Left kidney (tissue), 8 donors: ENCODE measurements at places on chromosomes 2 and 18. TPM values are rescaled to one million over a fixed set of nuclear protein-coding genes. Genes with fewer than 3 reads are reported as not detected.

- no peak for DNase-seq
Observed at GRCh38 chr18:8777846-8778245, 72.5 kb downstream of the MTCL1 start.

DNA sequence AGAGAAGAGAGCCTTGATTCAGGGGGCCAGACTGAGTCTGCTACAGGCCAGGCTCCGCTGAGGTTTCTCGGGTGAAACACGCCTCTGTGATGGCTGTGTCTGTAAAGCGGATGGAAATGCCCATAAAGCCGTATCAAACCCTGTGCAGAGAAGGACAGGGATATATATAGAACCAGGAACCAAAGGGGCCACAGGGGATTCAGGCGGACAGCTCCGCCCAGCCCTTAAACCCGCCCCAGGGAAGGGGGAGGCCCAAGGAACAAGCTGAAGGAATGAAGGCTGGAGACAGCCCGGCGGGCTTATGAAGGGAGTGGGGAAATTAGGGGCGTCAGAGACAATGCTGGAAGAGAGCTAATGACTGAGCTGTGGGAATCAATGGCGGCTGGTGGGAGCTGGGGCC lies 42.1 kb downstream of the NHEJ1 start:
- DNase-seq = peak; percentile 13

- no peak for DNase-seq
Observed at GRCh38 chr18:6521803-6522418, 107.2 kb upstream of the L3MBTL4 start.

- no peak for DNase-seq
Observed at GRCh38 chr2:101157272-101157671, 6.1 kb upstream of the TBC1D8 start.

- DNase-seq = no peak
Observed at GRCh38 chr18:63120620-63121019, 198.9 kb downstream of the BCL2 start.

GRCh38 chr2:116510117-116510671 lies 1304.3 kb upstream of the DDX18 start:
- peak; percentile 3 for DNase-seq

DNA sequence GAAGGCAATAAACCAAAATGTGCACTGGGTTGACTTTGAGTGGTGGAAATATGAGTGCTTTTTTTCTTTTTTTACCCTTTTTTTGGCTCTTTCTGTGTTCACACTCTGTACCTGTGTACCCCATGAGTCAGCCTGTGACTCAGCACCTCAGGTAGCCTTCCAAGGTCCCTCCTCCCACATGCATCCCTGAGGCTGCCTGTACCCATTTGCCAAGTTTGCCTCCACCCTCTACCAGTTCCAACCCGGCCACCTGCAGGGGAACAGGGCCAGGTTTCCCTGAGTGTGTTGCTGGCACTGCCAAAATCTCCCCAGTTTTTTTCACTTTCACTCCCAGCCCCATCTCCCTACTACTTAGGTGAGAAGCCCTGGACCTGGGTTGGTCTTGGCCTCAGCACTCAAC lies 14.0 kb downstream of the CXCR1 start:
- no peak for DNase-seq

- DNase-seq = no peak
Observed at GRCh38 chr2:232872826-232873225, 2.8 kb downstream of the SNORC start.

DNA sequence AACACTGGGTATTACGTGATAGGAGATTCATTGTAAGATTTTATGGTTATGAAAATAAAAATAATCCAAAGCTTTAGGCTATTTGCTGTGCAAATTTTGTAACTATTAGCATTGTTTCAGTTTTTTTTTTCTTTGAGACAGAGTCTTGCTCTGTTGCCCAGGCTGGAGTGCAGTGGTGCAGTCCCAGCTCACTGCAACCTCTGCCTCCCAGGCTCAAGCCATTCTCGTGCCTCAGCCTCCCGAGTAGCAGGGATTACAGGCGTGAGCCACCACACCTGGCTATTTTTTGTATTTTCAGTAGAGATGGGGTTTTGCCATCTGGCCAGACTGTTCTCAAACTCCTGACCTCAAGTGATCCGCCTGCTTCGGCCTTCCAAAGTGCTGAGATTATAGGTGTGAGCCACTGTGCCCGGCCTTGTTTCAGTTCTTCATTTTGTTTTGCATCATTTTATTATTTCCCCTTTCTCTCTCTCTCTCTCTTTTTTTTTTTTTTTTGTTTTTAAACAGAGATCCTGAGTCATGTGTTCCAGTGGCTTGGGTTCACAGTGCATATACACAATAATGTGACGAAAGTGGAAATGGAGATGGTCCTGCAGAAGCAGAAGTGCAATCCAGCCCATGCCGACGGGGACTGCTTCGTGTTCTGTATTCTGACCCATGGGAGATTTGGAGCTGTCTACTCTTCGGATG lies 25.8 kb downstream of the CASP10 start:
- no peak for DNase-seq

- DNase-seq = no peak
Observed at GRCh38 chr2:44945676-44946371, 4.3 kb downstream of the SIX3 start.

DNA sequence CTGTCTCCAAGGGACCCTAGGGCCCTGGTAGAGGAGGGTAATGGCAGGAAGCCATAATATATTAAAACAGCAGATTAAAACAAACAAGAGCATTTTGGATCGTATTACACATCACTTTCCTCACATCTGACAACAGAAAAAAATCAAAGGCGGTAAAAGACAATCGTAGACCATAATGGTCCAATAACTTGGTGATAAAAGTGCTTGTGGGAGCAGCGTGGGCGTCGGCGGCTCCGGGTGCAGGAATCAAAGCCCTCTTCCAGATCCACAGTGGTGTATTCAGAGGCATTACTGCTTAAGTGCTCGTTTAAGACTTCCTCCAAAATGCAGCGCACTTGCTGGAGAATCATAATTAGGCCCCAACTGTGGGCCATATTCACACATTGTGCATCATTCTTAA lies 68.0 kb downstream of the FECH start:
- no peak for DNase-seq

DNA sequence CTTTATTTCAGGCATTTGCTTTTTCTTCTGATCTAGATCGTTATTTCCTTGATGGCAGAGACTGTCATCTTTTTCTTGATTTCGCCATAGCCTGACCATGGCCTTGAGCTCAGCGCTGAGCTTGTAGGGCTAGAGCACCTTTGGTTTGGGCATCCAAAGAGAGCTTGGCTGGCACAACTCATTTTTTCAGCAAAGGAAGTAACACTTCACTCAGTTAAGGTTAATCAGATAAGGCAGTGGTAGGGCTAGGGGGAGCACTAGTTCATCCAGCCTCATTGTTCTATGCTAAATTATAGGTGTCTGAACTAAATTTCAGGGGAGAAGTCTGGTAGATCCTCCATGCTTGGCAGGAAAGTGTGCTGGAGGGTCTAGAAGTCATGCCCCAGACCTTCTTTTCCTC lies 125.0 kb downstream of the SETBP1 start:
- DNase-seq = no peak

GRCh38 chr2:204869132-204869823 lies 324.0 kb downstream of the PARD3B start:
- DNase-seq = no peak

The FOXI3 gene
- polyA plus RNA-seq = 0.22 TPM

The KLHL14 gene
- polyA plus RNA-seq = 33.1 TPM

The FER1L5 gene
- 1.9 TPM for polyA plus RNA-seq

The ELOA2 gene
- not detected for polyA plus RNA-seq

The SIX3 gene
- polyA plus RNA-seq = not detected

The SERPINB11 gene
- not detected for polyA plus RNA-seq

The TMEM163 gene
- polyA plus RNA-seq = 1.6 TPM

The GREB1L gene
- 4.0 TPM for polyA plus RNA-seq
